Ovary (tissue), 10 donors: ENCODE measurements at places on chromosomes 4 and X. TPM values are rescaled to one million over a fixed set of nuclear protein-coding genes. Genes with fewer than 3 reads are reported as not detected.

DNA sequence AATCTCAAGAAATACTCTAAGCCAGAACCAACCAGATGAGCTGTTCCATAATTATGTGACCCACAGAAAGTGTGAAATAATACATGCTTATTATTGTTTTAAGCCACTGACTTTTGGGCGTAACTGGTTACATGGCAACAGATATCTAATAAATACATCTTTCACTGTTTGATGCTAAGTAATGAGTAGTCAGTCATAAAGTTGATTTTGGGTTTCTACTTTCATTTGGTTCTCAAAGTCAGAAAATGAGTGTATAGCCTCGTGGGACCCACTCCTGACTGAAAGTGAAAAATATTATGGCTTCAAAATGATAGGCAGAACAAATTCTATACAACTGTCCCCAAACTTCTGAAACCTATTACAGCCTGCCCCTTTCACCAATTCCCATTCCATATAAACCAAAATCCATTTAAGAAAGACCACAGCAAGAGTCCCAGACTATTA lies 88.0 kb upstream of the CBR4 start:
- no peak for DNase-seq

TMSB15B gene
- total RNA-seq, result 14.3 TPM

DNA sequence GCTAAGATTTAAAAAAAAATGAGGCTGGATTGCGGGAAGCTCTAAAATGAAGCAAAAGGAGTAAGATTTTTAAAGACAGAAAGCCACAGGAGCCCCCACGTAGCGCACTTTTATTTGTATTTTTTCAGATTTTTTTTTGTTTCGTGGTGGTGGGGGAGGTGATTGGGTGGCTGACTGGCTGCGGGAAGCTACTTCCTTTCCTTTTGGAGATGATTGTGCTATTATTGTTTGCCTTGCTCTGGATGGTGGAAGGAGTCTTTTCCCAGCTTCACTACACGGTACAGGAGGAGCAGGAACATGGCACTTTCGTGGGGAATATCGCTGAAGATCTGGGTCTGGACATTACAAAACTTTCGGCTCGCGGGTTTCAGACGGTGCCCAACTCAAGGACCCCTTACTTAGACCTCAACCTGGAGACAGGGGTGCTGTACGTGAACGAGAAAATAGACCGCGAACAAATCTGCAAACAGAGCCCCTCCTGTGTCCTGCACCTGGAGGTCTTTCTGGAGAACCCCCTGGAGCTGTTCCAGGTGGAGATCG lies 908 bp downstream of the PCDH10 start:
- DNase-seq, result no peak

DNA sequence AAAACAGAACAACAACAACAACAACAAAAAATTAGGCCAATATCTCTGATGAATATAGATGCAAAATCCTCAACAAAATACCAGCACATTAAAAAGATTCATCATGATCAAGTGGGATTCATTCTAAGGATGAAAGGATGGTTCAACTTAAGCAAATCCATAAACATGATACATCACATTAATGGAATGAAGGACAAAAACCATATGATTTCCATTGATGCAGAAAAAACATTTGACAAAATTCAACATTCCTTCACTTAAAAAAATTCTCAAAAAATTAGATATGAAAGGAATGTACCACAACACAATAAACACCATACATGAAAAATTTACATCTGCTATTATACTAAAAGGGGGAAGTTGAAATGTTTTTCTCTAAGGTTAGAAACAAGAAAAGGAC lies 103.3 kb downstream of the IL15 start:
- DNase-seq, result no peak

DNA sequence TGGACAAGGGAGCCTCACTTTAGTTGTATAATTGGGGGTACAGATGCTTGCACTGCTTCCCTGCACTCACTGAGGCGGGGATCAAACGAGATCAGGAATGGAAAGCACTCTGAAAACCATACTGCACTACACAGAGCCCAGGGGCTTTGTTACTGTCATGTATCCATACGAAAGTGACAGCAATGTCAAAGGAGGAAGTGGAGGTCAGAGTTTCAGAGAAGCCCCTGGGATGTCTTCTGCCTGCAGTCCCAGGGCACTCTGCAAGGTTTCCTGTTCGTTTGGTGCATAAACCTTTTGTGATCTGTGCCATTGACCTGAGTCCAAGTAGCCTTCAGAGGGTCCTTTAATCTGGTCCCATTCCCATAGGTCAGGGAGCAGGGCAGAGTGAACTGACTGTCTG lies 31.2 kb downstream of the RNF175 start:
- no peak for DNase-seq

GRCh38 chr4:96642490-96642889 lies 802.6 kb downstream of the PDHA2 start:
- no peak for DNase-seq

DNA sequence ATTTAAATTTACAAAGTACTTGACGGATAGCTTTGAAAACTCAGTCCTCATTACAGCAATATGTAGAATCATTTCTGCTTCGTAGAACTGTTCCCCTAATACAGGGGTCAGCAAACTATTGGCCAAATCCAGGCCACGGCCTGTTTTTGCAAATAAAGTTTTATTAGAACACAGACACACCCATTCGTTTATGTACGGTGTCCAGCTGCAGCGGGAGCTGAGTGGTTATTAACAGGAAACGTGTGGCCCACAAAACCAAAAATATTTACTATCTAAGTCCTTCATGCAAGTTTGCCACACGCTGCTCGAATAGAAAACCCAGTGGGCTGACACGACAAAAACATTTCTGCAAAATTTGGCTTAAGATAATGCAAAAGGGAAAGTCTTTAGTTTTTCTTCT lies 146.5 kb downstream of the AFAP1 start:
- DNase-seq, result no peak

PCDH10 gene
- 0.60 TPM for total RNA-seq

GRCh38 chr4:88597970-88598660 lies 5.8 kb downstream of the HERC3 start:
- no peak for DNase-seq

MAGEE1 gene
- 9.5 TPM for total RNA-seq

- DNase-seq, result no peak
Measured at GRCh38 chr4:5965225-5965624, 53.0 kb downstream of the C4orf50 start.

PNMA6A gene
- 7.4 TPM for total RNA-seq

TCEAL4 gene
- 333 TPM for total RNA-seq

- DNase-seq, result no peak
Measured at GRCh38 chrX:41558531-41558930, 111.4 kb downstream of the NYX start.

GRCh38 chr4:68358988-68359387 lies 9.1 kb upstream of the YTHDC1 start:
- no peak for DNase-seq

DNA sequence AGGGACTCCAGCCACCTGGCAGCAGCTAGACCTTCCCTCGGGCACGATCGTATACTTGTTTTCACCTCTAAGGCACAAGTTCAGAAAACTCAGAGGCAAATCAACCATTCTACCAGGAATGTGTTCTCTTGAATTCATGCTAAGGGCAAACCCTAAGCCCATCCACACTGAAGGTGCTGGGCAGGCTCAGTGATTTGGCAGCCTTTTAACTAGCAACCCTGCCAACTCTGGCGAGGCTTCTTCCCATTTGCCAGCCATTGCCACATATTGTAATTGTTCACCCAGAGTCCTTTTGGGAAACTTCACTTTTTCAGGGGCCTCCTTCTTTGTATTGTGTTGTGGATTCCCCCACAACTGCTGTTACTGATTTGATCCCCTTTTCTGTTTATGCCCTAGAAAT lies 298.6 kb upstream of the LDB2 start:
- no peak for DNase-seq

- no peak for DNase-seq
Measured at GRCh38 chrX:130626521-130626920, 224.7 kb downstream of the RBMX2 start.

DNA sequence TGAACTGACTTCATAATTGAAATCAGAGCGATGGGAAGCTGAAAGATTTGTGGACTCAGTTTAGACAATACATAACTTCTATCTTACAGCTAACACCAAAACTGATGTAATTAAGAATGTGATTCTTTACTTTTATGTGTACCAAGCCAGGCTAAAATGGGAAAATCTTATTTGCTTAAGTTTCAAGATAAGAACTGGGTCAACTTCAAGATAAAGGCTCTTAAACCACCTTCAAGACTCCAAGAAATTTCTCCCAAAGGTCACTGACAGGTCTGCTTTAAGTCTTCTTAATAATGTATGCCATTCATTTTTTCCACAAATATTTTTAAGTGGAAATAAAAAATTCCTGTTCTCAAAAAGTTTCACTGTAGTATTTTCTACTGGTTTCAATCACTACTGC lies 55.5 kb downstream of the DDX60 start:
- DNase-seq, result no peak

HTR2C gene
- not detected for total RNA-seq

GRCh38 chr4:69984030-69984443 lies 11.7 kb upstream of the STATH start:
- DNase-seq, result no peak

KLHL34 gene
- total RNA-seq, result not detected

GRCh38 chr4:130478406-130478805 lies 1382.5 kb downstream of the C4orf33 start:
- DNase-seq, result no peak

DNA sequence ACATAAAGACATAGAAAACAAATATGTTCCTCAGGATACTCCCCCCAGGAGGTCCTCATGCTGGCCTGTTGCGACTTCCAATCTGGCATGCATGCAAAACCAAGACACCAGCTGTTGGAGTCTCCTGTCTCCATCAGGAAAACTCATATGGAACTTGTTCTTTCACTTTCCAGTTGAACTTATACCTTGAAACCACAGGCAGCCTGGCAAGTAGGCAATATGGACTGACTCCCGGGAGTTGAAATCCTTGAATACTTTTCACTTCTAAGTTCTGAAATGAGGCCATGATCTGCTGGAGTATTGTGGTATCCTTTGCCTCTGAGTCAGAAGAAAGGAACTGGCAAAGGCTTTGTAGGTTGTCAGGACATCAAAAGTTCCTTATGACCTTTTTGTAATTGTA lies 444.2 kb downstream of the IDS start:
- no peak for DNase-seq

ESX1 gene
- not detected for total RNA-seq

DNA sequence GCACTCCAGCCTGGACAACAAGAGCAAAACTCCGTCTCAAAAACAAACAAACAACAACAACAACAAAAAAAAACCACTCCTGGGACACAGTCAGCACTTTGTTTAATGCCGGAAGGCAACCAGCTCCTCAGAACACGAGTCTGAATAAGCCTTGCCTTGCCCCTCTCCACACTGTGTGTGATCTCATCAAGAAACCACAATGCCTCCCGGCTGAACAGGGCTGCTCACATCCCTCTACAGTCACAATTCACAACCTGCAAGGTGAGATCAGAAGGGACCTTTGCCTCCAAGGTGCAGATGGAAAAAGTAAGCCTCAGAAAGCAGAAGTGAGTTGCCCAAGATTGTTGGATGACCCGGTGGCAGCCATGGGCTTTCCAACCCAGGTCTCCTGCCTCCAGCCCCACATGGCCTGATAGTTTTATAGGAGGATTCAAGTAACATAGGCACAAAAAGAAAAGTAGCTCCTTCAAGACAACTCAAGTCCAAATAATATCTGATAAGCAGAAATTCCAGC lies 80.8 kb downstream of the JAKMIP1 start:
- DNase-seq, result no peak

HCCS gene
- total RNA-seq, result 14.2 TPM

DNA sequence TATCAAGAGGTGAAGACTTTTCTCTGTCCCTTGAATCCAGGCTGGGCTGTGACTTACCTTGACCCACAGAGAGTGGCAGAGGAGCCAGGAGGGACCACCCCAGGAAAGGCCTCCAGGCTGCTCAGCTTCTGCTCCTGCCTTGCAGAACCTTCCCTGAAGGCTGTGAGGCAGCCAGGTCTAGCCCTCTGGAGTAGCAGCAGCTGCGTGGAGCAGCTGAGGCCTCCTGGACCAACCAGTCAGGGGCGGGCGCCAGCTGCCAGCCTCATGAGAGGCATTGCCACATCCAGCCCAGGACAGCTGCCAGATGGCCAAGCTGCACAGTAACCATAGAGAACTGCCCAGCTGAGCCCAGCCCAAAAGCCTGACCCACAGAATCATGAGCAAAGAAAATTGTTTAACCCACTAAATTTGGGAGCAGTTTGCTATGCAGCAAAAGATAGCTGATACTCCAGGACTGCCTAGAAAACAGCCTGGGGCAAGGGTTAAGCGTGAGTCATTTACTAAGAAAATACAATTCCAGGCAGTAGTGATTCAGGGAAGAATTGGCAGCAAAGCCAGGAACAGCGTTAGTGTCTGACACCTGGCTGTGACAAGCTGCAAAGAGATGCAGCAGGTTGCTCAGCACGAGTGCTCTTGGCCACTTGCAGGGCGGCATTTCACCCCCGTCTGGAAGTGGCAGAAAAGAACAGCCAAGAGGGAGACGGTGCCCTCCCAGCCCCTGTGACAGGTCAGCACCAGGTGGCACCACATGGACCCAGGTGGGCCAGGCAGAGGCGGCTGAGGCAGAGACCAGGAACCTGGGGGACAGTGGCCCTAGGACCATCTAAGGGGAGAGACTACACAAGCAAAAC lies 14.7 kb upstream of the PDE6B start:
- no peak for DNase-seq

IL15 gene
- 0.86 TPM for total RNA-seq

DNA sequence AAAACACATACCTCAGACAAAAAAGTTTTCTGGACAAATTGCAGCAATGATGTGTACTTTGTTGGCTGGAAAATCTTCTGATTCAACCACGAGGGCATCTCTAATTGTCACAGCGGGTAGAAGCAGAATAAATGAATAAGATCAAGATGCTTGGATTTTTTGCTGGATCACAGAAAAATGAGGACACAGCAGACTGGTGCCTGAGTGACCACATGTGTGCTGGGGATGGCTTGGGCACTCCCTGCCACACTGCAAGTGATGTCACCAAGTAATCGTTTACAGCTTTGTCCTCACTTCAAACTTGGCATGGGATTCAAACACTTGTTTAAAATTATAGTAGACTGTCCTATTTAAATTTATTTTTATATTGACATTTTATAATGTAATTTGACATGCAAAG lies 557.0 kb downstream of the SPRY1 start:
- DNase-seq, result no peak

GRCh38 chrX:119398974-119399771 lies at the start of gene SLC25A43:
Gene SLC25A43 (plus strand): TSS chrX:119399336. CDS start chrX:119399404, 68 bp downstream.
- DNase-seq, result peak; percentile 52

DNA sequence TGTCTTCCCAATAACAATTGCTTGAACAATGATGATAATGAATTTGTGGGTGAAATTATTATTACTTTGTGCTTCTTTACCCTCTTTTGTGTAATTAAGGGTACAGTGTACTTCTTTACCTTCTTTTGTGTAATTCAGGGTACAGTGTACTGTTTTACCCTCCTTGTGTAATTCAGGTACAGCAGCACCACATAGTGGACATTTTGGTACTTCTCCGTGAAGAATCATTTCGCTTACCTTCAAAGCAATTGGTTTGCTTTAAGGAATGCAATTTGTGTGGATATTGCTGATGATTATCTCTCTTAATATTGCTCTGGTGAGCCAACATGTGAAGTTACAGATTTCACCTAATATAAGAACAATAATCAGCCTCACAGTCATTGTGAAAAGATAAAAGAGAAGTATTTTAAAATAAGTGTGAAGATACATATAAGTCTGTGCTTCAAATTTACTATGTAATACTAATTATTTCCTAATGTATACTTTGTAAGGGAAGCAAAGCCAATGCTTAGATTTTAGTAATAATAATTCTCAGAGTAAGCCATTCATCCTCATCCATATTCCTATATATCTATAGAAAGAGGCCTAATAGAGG lies 27.2 kb upstream of the SEC24B start:
- DNase-seq, result no peak
